ENCODE measurements at places on chromosomes 4 and X. TPM values are rescaled to one million over a fixed set of nuclear protein-coding genes. Genes with fewer than 3 reads are reported as not detected.

ITM2A gene
- total RNA-seq: 31.5 TPM

SEC24D gene
- 41.8 TPM for total RNA-seq

FHDC1 gene
- total RNA-seq: 29.3 TPM

FRG1 gene
- 17.0 TPM for total RNA-seq

EXOC1L gene
- not detected for total RNA-seq

S100P gene
- total RNA-seq: 0.17 TPM

LRP2BP gene
- 0.50 TPM for total RNA-seq

CABS1 gene
- total RNA-seq: not detected

CTAG1A gene
- total RNA-seq: not detected

SULT1B1 gene
- total RNA-seq: 0.21 TPM

CT83 gene
- not detected for total RNA-seq

SPARCL1 gene
- total RNA-seq: 1.2 TPM

DSPP gene
- not detected for total RNA-seq

USP26 gene
- not detected for total RNA-seq

ATP2B3 gene
- not detected for total RNA-seq

LPAR4 gene
- total RNA-seq: not detected

ADRA2C gene
- total RNA-seq: not detected

PCYT1B gene
- total RNA-seq: 18.3 TPM

AKAP14 gene
- total RNA-seq: not detected

EFHC2 gene
- total RNA-seq: not detected

HOPX gene
- under 0.01 TPM for total RNA-seq

PHOX2B gene
- total RNA-seq: not detected

VEGFD gene
- under 0.01 TPM for total RNA-seq

SCARB2 gene
- 103 TPM for total RNA-seq

TMPRSS11D gene
- not detected for total RNA-seq

NDNF gene
- under 0.01 TPM for total RNA-seq

P2RY4 gene
- 0.26 TPM for total RNA-seq

DUSP21 gene
- total RNA-seq: not detected

GPR143 gene
- total RNA-seq: not detected

PCSK1N gene
- total RNA-seq: 16.5 TPM

NR0B1 gene
- not detected for total RNA-seq

SPIN2A gene
- total RNA-seq: 0.61 TPM

RIPPLY1 gene
- not detected for total RNA-seq

SPANXD gene
- 0.17 TPM for total RNA-seq

LRAT gene
- total RNA-seq: 25.4 TPM

ACTRT1 gene
- total RNA-seq: not detected

SPACA5 gene
- total RNA-seq: not detected

GABRE gene
- 31.9 TPM for total RNA-seq

TRMT10A gene
- total RNA-seq: 4.0 TPM
